ENCODE measurements at places on chromosomes 3 and 15.

DNA sequence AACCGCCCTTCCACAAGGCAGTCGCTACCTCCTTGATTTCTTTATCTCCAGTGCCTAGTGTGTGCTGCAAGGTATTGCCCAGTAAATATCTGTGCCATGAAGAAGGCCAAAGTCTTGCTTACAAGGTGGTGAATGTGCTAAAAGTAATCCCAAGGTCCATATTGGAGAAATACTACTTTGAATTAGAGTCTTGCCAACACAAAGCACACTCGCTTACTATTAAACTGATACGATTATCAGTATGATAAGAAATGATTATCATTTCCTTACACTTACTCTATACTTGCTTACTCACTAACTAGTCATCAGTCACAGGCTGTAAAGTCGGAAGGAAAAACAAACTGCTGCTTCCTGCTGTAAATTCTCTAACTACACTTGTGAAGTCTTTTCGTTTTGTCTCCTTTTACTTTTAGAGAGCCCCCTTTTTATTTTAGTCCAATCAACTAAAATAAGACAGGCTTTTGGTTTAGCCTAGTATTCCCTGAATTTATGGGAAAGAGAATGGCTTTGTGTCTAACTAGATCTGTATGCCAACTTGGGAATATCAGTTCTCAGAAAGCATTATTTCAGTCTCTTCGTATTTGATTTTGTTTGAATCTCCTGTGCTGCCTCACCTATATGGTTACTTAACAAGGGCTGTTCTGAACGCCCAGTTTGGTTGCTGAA, 107.1 kb upstream of the TSC22D2 start:
- DNase-seq: no peak

- peak; percentile 35 for DNase-seq
Measured at GRCh38 chr3:135034891-135035440, 239.9 kb downstream of the EPHB1 start.

- peak; percentile 67 for DNase-seq
Measured at GRCh38 chr15:94119923-94120775, 111.2 kb upstream of the MCTP2 start.

- DNase-seq: peak; percentile 27
Measured at GRCh38 chr3:133413161-133414020, 13.5 kb downstream of the BFSP2 start.

DNA sequence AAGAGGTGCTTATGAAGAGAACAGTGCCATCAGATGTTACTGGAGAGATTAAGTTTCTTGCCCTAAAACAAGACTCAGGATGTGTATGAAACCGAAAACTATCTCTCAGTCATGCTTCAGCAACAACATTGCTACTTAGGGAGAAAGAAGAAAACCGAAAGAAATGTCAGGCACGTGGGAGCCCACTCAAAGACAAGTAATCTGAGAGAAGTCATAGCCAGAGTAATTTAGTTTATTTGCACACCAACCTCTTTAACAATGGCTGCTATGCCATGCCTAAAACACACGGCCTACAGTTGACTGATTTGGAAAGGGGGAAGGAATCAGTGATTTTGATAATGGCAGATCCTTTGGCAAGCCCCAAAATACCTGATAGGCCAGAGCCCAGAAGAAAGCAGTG, 162.9 kb downstream of the TIGIT start:
- no peak for DNase-seq

- no peak for DNase-seq
Measured at GRCh38 chr3:108509871-108510270, 525 bp downstream of the MYH15 start.

DNA sequence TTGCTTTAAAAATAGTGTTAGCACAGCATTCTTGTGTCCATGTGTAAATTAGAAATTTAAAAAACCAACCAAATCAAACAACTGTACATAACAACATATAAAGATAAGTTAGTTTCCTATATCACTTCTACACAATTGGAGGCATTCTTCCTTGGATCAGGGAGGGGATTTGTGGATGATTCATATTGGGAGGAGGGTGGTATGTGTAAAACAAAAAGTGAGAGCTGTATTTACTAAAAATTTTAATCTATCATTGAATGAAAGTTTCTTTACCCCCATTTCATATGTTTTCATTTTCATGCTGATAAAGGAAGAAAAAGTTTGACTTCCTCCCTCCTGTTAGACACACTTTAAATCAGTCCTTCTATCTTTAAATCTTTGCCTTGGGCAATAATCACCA, 325.0 kb downstream of the SATB1 start:
- no peak for DNase-seq

DNA sequence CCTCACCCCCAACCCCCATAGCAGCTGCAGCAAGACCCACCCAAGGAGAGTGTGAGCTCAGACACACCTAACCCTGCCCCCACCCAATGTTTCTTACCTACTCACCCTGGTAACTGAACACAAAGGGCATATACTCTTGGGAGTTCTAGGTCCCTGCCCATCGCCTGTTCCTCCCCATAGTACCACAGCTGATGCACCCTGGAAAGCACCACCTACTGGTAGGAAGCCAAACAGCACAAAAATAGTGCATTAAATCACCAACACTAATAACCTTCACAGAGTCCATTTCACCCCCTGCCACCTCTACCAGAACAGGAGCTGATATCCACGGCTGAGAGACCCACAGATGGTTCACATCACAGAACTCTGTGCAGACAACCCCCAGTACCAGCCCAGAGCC, 245.2 kb downstream of the EFHB start:
- no peak for DNase-seq

Data from AG08396 (cell line).